ENCODE measurements at places on chromosomes 5 and 9.

DNA sequence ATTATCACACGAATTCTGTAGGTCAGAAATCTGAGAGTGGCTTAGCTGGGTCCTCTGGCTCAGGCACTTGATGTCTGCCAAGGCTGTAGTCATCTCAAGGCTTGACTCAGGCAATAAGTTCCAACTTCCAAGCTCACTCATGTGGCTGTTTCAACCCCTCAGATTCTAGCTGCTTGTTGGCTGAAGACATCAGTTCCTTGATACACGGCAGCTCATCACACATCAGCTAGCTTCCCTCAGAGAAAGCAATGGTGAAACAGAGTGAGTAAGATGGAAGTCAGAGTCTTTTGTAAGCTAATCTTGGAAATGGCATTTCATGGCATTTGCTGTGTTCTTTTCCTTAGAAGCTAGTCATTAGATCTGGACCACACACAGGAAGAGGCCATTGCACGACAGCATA lies 204.2 kb upstream of the PTGER4 start:
- no peak for DNase-seq

GRCh38 chr5:123422433-123423277 lies 548 bp downstream of the CEP120 start:
- no peak for DNase-seq

GRCh38 chr5:120454094-120454798 lies 9.9 kb upstream of the PRR16 start:
- DNase-seq, result no peak

DNA sequence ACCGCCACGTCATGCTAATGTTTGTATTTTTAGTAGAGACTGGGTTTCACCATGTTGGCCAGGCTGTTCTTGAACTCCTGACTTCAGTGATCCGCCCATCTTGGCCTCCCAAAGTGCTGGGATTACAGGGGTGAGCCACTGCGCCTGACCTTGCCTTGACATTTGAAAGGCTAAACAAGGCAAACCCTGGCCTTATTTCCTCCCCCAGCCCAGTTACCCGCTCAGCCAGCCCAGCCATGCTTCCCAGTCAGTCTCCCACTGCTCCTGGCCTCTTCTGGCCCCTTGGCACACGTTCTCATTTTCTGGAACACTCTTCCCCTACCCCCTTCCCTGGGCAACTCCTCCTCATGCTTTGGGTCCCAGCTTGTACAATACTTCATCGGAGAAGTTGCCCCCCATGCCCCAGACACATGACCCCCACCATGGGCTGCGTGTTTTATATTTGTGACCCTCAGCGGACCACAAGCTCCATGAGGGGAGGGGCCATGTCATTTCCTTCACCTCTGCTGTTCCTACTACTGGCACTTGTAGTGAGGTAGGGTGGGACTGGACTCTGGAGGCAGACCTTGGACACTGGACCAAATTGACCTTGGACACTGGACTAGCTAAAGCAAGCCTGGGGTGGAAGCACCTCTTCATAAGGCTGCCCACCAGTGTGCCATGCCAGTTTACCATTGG lies 94.4 kb upstream of the IER5L start:
- no peak for DNase-seq

- peak; percentile 85 for DNase-seq
These were observed 22.1 kb downstream of the LCP2 start for GRCh38 chr5:170275376-170275994.

DNA sequence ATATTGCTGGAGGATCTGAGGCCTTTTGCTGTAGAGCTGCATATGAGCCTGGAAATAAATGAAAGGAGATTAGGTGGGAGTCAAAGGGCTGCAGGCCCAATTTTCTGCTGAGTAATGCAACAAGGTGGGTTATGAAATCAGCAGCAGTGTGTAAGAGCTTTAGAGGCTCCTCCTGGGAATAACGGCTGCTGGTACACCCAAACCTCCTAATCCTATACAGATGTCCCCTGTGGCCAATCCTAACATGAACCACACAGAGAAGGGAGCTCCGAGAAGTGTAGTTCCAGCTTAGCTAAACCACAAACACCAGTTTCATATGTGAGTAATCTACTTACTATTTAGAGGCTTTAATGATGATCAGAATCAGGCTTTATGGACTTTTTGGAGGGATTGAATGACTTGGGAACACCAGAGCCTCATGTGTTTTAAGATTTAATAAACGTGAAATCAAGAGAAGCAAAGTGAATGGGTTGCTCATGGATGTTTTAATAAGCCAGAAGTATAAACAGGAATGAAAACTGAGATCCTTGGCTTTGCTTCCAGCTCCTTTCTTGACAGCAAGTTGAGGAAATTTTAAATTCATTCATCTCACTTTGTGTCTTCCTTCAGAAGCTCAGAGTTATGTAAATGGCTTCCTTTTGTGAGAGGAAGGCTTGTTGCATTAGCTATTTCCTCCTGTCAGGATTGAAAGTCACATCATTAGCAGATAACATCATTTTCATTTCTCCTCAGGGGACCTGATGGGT lies 437.5 kb downstream of the TMEM232 start:
- no peak for DNase-seq

- DNase-seq, result no peak
These were observed 236.5 kb upstream of the HAPLN1 start for GRCh38 chr5:83957188-83957587.

GRCh38 chr5:83844449-83845068 lies 123.9 kb upstream of the HAPLN1 start:
- no peak for DNase-seq

- DNase-seq, result no peak
These were observed 60.2 kb downstream of the CRB2 start for GRCh38 chr9:123416176-123416575.

GRCh38 chr5:19241690-19242089 lies 746.3 kb downstream of the CDH18 start:
- DNase-seq, result no peak

GRCh38 chr5:167573370-167574127 lies 717.9 kb upstream of the WWC1 start:
- DNase-seq, result no peak

GRCh38 chr5:73454379-73455036 lies 5.9 kb upstream of the FOXD1 start:
- peak; percentile 20 for DNase-seq

- no peak for DNase-seq
These were observed 14.4 kb downstream of the ADAMTS19 start for GRCh38 chr5:129474544-129474943.

GRCh38 chr5:107653685-107654084 lies 17.1 kb downstream of the EFNA5 start:
- DNase-seq, result no peak

All from CD14-positive monocyte (primary cell).